T-helper 17 cell (primary cell): ENCODE measurements at places on chromosomes 7 and 10. TPM values are rescaled to one million over a fixed set of nuclear protein-coding genes. Genes with fewer than 3 reads are reported as not detected.

- H3K36me3 ChIP-seq: no peaks in the 10 kb centered on the region
- peaks cover 6% of the 10 kb centered on the region for H3K27me3 ChIP-seq
- no peak overlapping the region for H3K27ac ChIP-seq
Observed at GRCh38 chr10:61835069-61835945, 66.2 kb upstream of the ARID5B start.

- no peak overlapping the region for H3K27ac ChIP-seq
- peaks cover 36% of the 10 kb centered on the region for H3K4me1 ChIP-seq
- DNase-seq: no peak
Observed at GRCh38 chr10:96904648-96905047, 72.5 kb downstream of the LCOR start.

- H3K4me1 ChIP-seq: peaks cover 5% of the 10 kb centered on the region
- peaks cover 2% of the 10 kb centered on the region for H3K36me3 ChIP-seq
- H3K27ac ChIP-seq: no peak overlapping the region
- no peaks in the 10 kb centered on the region for H3K27me3 ChIP-seq
Observed at GRCh38 chr7:149887311-149887710, 13.5 kb downstream of the ATP6V0E2 start.

GRCh38 chr10:112349521-112350085 is 24.3 kb upstream of the ACSL5 start:
- H3K27ac ChIP-seq: no peak overlapping the region
- DNase-seq: no peak
- H3K27me3 ChIP-seq: peaks cover 7% of the 10 kb centered on the region
- H3K4me3 ChIP-seq: no peak overlapping the region

DNA sequence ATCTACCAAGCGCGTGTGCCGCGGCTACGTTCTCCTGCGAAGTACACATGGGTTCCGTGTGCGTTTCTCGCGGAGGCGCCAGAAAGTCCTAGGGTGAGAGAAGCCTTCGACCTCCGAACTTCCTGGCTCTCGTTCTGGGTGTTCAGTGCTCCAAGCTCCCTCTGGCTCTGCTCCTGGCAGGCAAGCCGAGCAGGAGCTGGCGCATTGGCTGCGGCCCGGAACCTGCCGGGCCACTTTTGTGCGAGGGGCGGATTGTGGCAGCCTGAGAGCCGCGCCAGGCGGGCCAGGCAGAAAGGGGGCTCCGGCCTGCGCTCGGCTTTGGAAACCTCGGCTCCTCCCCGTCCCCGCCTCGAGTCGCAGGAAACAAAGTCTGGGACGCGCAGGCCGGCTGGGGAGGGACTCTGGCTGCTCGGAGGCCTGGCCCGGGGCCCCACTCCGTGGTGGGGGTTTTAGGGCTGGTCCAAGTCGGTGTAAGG is 9.6 kb downstream of the EMX2 start:
- H3K4me1 ChIP-seq: peaks cover 21% of the 10 kb centered on the region
- H3K27me3 ChIP-seq: peaks cover 94% of the 10 kb centered on the region
- H3K36me3 ChIP-seq: peaks cover 16% of the 10 kb centered on the region
- no peak for DNase-seq
- no peak overlapping the region for H3K27ac ChIP-seq

Gene HABP2
- not detected for total RNA-seq

GRCh38 chr10:28113202-28113601 is 114.3 kb upstream of the ODAD2 start:
- H3K4me3 ChIP-seq: no peak overlapping the region
- no peaks in the 10 kb centered on the region for H3K27me3 ChIP-seq
- H3K36me3 ChIP-seq: peaks cover 3% of the 10 kb centered on the region
- DNase-seq: no peak

Gene NRG3
- not detected for total RNA-seq

Gene CHN2
- 4.0 TPM for total RNA-seq

Gene CYP2W1
- total RNA-seq: not detected

- H3K4me3 ChIP-seq: no peak within 1 kb of the TSS
- peaks cover 9% of the 10 kb centered on the region for H3K27me3 ChIP-seq
- H3K36me3 ChIP-seq: no peaks in the 10 kb centered on the region
- H3K27ac ChIP-seq: no peak within 1 kb of the TSS
Observed at GRCh38 chr7:105963038-105963667, at the start of gene CDHR3. Gene CDHR3, plus strand, starts transcription at chr7:105963264. Its CDS starts 55 bp downstream, at chr7:105963319.

DNA sequence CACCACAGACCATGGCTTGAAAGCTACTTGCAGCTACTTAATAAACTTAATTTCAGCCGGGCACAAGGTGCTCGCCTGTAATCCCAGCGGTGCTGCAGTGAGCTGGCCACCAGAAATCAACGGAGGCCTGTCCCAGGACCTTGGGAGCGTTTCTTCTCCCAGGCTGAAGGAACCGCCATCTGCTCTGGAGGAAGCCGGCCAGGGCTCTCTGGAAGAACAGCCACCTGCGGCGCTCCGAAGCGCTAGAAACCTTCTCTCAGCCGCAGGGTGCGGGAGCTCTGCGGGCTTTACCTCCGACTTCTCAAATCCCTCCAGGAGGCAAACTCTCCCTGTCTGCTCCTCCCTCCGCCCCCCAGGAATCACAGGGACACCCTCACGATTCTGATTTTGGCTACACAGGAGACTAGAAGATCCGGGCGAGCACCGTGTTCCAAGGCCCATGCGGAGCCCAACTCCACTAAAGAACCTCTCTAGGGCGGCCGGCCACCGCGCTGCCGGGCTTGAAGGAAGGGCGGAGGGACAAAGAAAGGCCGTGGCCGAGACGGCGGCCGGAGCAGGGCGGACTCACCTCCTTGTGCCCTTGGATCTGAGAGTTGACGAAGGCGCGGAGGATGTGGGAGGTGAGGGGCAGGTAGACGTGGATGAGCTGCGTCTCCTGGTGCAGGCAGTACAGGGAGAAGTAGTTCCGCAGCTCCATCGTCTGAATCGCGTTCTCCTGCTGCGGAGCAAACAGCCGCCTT is 14.4 kb downstream of the NUDT1 start:
- peaks cover 7% of the 10 kb centered on the region for H3K4me1 ChIP-seq
- H3K27ac ChIP-seq: no peak overlapping the region

- H3K4me1 ChIP-seq: peaks cover 17% of the 10 kb centered on the region
- H3K4me3 ChIP-seq: no peak overlapping the region
Observed at GRCh38 chr10:99996671-99997648, 12.8 kb downstream of the DNMBP start.

Gene PKD2L1
- 0.80 TPM for total RNA-seq

DNA sequence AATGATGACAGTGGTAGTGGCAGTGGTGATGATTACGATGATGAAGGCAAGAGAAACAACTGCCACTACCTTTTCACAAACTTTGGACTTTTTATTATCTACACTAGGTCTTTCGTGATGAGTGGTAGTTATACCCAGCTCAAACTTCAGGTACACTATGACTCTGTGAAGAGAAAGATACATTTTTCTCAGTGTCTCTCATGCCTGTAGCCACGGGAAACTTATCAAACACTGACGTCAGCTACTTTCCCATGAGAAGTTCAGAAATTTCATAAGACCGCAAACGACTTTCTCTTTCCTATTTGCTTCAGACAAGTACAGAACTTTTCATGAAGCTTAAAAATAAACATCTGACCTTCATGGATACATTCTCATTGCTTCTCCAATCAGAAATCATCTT is 57.0 kb downstream of the CALD1 start:
- no peak for DNase-seq
- H3K27me3 ChIP-seq: peaks cover 13% of the 10 kb centered on the region
- no peak overlapping the region for H3K4me3 ChIP-seq
- H3K27ac ChIP-seq: no peak overlapping the region

- H3K4me1 ChIP-seq: no peaks in the 10 kb centered on the region
- H3K27ac ChIP-seq: no peak overlapping the region
- H3K36me3 ChIP-seq: peaks cover 2% of the 10 kb centered on the region
- no peaks in the 10 kb centered on the region for H3K27me3 ChIP-seq
- DNase-seq: no peak
Observed at GRCh38 chr7:36360244-36360643, 29.4 kb upstream of the ANLN start.

Gene LRRD1
- not detected for total RNA-seq

DNA sequence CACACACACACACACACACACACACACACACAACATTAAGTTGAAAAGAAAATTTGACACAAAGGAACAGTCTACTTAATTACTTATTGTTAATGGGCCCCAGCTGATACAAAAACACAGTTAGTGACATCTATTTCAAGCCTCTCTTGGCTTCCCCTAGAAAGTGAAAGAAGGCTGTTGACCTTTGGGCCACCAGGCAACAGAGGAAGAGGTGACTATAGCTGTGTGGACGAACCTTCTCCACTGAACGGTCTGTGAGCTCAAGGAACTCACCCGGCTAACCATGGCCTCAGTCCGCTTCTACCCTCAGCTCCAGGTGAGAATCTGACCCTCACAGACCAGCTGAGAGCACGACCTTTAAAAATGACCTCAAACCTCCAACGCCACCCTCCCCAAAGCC is 32.9 kb upstream of the CALN1 start:
- DNase-seq: no peak
- H3K4me3 ChIP-seq: no peak overlapping the region
- peaks cover 4% of the 10 kb centered on the region for H3K27me3 ChIP-seq

- peaks cover 5% of the 10 kb centered on the region for H3K4me1 ChIP-seq
- no peaks in the 10 kb centered on the region for H3K36me3 ChIP-seq
- H3K4me3 ChIP-seq: no peak overlapping the region
- peaks cover 37% of the 10 kb centered on the region for H3K27me3 ChIP-seq
- no peak overlapping the region for H3K27ac ChIP-seq
Observed at GRCh38 chr10:9301148-9301547, 1246.7 kb downstream of the GATA3 start.

DNA sequence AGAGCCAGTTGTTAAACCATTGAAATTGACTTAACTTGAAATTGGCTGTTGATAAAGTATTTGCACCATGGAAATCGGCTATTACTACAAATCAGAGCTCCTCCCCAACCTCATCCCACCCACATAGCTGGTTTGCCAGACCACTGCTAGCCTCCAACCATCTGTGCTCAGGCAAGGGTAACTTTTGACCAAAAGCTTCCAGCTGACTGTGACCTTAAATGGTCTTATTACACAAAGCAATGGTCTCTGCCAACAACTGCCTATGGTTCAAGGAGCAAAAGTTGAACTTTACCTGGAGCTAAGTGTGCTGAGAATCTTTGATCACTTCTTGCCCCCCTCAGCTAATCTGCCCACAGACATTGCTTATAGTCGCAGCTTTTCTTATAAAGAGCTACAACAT is 48.5 kb upstream of the ADRB1 start:
- H3K36me3 ChIP-seq: peaks cover 8% of the 10 kb centered on the region
- no peak overlapping the region for H3K27ac ChIP-seq
- no peak overlapping the region for H3K4me3 ChIP-seq
- H3K27me3 ChIP-seq: peaks cover 53% of the 10 kb centered on the region
- DNase-seq: no peak
- peaks cover 9% of the 10 kb centered on the region for H3K4me1 ChIP-seq

- peak overlapping the region; percentile 75 for H3K4me3 ChIP-seq
- no peak for DNase-seq
- peaks cover 88% of the 10 kb centered on the region for H3K4me1 ChIP-seq
Observed at GRCh38 chr10:124705817-124706461, 38.2 kb downstream of the FAM53B start.

DNA sequence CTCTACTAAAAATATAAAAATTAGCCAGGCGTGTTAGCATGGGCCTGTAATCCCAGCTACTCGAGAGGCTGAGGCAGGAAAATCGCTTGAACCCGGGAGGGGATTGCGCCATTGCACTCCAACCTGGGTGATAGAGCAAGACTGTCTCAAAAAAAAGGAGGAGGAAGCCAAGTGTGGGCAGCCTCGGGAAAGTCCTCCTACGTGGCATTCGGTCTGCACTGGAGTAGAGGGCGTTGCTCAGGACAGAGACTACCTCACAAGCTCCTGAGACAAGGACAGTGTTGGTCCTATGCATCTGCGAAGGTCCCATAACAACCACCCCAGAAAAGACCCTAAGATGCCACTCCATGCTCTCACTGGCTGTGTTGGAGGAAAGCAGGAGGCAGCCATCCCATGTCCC is 10.0 kb upstream of the SERPINE1 start:
- H3K27ac ChIP-seq: no peak overlapping the region
- DNase-seq: no peak
- no peak overlapping the region for H3K4me3 ChIP-seq
- peaks cover under 1% of the 10 kb centered on the region for H3K4me1 ChIP-seq
- peaks cover 3% of the 10 kb centered on the region for H3K36me3 ChIP-seq
- H3K27me3 ChIP-seq: peaks cover 21% of the 10 kb centered on the region

DNA sequence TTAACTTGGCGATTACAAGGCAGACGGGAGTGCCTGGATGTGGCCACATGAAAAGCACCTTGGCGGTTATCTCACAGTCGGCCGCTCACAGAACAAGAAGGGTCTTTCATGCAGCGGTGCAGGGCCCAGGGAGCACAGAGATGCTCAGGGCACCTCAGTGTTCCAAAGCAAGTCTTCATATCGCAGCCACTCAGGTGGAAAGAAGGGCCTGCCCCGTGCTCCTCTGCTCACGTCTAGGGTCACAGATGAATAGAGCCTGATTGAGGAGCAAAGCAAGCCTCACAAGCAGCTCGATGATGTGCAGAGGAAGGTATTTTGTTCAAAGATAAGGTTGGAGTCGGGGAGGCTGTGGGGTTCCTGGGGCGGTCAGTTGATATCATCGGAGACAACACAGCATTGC is 297.8 kb downstream of the WDR11 start:
- H3K4me1 ChIP-seq: no peaks in the 10 kb centered on the region
- H3K4me3 ChIP-seq: no peak overlapping the region
- H3K27ac ChIP-seq: no peak overlapping the region
- DNase-seq: no peak
- no peaks in the 10 kb centered on the region for H3K36me3 ChIP-seq
- H3K27me3 ChIP-seq: no peaks in the 10 kb centered on the region

Gene SFTPA2
- total RNA-seq: not detected

Gene SPDYE6
- not detected for total RNA-seq

GRCh38 chr7:97859606-97860204 is 12.5 kb downstream of the ASNS start:
- H3K36me3 ChIP-seq: peaks cover 9% of the 10 kb centered on the region
- no peaks in the 10 kb centered on the region for H3K27me3 ChIP-seq
- H3K4me3 ChIP-seq: no peak overlapping the region
- DNase-seq: no peak
- H3K4me1 ChIP-seq: peaks cover 6% of the 10 kb centered on the region

DNA sequence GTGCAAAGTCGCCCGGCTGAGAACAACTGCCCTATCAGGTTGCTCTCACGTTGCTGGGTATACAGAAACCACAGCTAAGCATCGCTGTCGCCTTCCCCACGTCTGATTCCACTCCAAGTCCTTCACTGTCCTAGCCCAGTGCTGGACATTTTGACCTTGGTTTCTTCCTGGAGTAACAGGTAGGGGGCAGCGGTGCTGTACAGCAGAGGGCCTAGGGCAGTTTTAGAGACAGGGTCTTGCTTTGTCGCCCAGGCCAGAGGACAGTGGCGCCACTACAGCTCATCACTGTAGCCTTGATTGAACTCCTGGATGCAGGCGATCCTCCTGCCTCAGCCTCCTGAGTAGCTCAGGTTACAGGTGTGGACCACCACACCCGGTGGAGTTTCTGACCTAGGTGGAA is 2.6 kb downstream of the CLDN15 start:
- no peak overlapping the region for H3K4me3 ChIP-seq
- DNase-seq: no peak
- H3K36me3 ChIP-seq: no peaks in the 10 kb centered on the region
- peaks cover 9% of the 10 kb centered on the region for H3K4me1 ChIP-seq
- no peaks in the 10 kb centered on the region for H3K27me3 ChIP-seq
- no peak overlapping the region for H3K27ac ChIP-seq
